ENCODE measurements at places on chromosomes 2 and 18. TPM values are rescaled to one million over a fixed set of nuclear protein-coding genes. Genes with fewer than 3 reads are reported as not detected.

HOXD3 gene
- not detected for total RNA-seq

ADD2 gene
- total RNA-seq = 3.8 TPM

RAB10 gene
- 150 TPM for total RNA-seq

NAT8 gene
- total RNA-seq = not detected

ASNSD1 gene
- 14.8 TPM for total RNA-seq

NEB gene
- not detected for total RNA-seq

RNMT gene
- 48.8 TPM for total RNA-seq

HAUS1 gene
- total RNA-seq = 25.3 TPM

VAMP5 gene
- 7.4 TPM for total RNA-seq

COL4A3 gene
- total RNA-seq = 2.2 TPM

UGT1A10 gene
- not detected for total RNA-seq

SPDYA gene
- 1.9 TPM for total RNA-seq

GLI2 gene
- total RNA-seq = 11.6 TPM
